T-helper 22 cell (primary cell): ENCODE measurements at places on chromosomes 2 and 18.

GRCh38 chr2:179107737-179108136, 57.8 kb upstream of the CCDC141 start:
- no peak for DNase-seq

DNA sequence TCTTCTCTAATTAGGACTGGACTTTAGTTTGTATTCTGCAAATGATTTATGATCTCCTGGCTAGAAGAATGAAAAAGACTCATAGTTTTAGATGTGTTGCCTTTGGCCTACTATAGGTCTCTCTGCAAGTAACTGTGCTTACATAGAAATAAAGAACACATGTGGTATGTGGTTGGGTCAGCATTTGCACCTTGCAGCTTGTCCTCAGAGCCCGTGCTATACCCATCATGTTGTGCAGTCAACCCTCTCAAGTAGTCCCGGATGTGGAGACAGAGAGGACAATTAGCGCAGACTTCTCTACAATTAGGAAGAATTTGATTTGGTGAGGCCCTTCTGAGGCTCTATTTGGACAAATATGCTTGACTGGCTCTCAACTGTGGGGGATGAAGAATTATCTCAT, 203.7 kb upstream of the ITGA4 start:
- DNase-seq, result no peak

- DNase-seq, result no peak
Observed at GRCh38 chr2:117199511-117199910, 615.0 kb upstream of the DDX18 start.

GRCh38 chr2:129689653-129690448, 289.6 kb upstream of the RAB6C start:
- no peak for DNase-seq

DNA sequence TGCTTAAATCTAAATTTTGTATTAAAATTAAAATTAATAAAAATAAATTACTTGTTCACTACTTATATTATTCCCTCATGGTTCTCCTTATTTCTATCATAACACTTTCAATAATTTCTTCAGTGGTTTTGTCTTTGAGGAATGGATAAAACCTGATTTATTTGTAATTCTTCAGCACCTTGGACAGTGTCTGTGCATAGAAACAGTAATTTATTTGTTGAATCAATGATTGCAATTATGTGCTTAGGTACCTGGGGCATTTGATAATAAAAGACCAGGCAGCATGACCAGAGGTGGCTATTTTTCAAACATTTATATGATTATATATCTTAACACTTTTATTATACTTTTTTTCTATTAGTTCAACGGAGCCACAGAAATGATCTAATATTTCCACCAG, 1062.7 kb downstream of the DSC3 start:
- no peak for DNase-seq

GRCh38 chr18:45765796-45766195, 41.8 kb downstream of the SLC14A1 start:
- DNase-seq, result no peak
